SJSA1 (cell line): ENCODE measurements at places on chromosomes 16 and 17. TPM values are rescaled to one million over a fixed set of nuclear protein-coding genes. Genes with fewer than 3 reads are reported as not detected.

- no peaks in the 10 kb centered on the region for H3K36me3 ChIP-seq
- peaks cover 6% of the 10 kb centered on the region for H3K4me1 ChIP-seq
- H3K27me3 ChIP-seq = peaks cover 33% of the 10 kb centered on the region
- no peak for DNase-seq
Measured at GRCh38 chr16:71629278-71630016, 3.5 kb downstream of the MARVELD3 start.

- DNase-seq = no peak
- H3K27ac ChIP-seq = no peak overlapping the region
- H3K4me3 ChIP-seq = no peak overlapping the region
- no peaks in the 10 kb centered on the region for H3K27me3 ChIP-seq
Measured at GRCh38 chr16:87973717-87974116, 22.5 kb downstream of the BANP start.

DNA sequence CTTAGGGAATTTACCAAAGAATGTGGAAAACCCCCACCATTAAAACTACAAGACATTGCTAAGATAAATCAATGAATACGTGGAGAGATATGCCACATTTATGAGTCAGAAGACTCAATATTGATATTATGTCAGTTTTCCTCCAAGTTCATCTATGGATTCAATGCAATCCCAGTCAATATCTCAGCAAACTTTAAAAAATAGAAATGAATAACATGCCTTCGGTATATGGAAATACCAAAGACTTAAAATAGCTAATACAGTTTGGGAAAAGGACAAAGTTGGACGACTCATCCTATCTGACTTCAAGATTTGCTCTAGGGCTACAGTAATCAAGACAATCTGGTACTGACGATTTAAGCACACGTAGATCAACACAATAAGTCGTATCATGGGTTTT, 31.2 kb downstream of the PIK3R5 start:
- no peak for DNase-seq
- H3K4me1 ChIP-seq = peaks cover 9% of the 10 kb centered on the region
- no peaks in the 10 kb centered on the region for H3K27me3 ChIP-seq
- H3K36me3 ChIP-seq = no peaks in the 10 kb centered on the region

GRCh38 chr17:3978421-3979289, 14.4 kb upstream of the ATP2A3 start:
- no peaks in the 10 kb centered on the region for H3K27me3 ChIP-seq
- H3K36me3 ChIP-seq = no peaks in the 10 kb centered on the region
- H3K4me1 ChIP-seq = peaks cover under 1% of the 10 kb centered on the region
- H3K27ac ChIP-seq = no peak overlapping the region
- no peak overlapping the region for H3K4me3 ChIP-seq
- DNase-seq = no peak

The KRTAP1-5 gene
- 0.45 and 2.5 TPM in 2 replicates for total RNA-seq

GRCh38 chr17:42853004-42853403, 2.0 kb downstream of the AOC3 start:
- H3K27me3 ChIP-seq = peaks cover 20% of the 10 kb centered on the region
- no peak overlapping the region for H3K4me3 ChIP-seq
- H3K36me3 ChIP-seq = no peaks in the 10 kb centered on the region
- H3K27ac ChIP-seq = no peak overlapping the region
- H3K4me1 ChIP-seq = no peaks in the 10 kb centered on the region

- H3K4me3 ChIP-seq = no peak overlapping the region
- DNase-seq = no peak
- H3K36me3 ChIP-seq = no peaks in the 10 kb centered on the region
- peaks cover 23% of the 10 kb centered on the region for H3K4me1 ChIP-seq
Measured at GRCh38 chr16:85347213-85347591, 234.9 kb upstream of the CIBAR2 start.

The RUNDC3A gene
- total RNA-seq = not detected in 2 replicates

The MYH11 gene
- total RNA-seq = 0.03 and 0.16 TPM in 2 replicates

The SYNGR3 gene
- 1.8 and 7.3 TPM in 2 replicates for total RNA-seq

DNA sequence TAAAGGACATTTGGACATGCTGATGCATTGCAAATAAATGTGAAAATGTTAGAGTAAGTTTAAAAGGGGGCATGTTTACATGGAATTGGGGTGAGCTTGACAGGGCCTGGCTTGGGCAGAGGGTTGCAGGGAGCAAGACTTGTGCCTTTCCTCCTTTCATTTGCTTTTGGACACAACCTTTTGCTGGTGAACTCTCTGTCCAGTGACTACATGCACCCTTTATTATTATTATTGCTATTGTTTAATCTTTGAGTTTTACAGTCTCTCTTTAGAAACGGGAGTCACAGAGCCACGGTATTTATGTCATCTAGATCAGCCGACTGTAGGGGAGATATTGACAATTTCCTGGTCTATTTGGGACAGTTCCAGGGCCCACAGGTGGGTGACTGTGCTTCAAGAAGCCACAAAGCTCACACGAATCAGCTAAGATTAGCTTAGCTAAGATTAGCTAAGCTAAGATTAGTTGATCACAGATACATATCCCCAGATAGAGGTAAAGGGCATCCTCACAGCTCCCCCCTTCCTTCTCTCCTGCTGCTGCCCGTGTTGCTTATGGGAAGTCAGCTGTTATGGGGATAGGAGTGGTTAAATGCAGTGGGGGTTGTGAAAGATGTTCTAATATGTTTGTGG, 28.9 kb upstream of the ETV4 start:
- peaks cover 23% of the 10 kb centered on the region for H3K4me1 ChIP-seq
- H3K36me3 ChIP-seq = no peaks in the 10 kb centered on the region
- H3K27ac ChIP-seq = no peak overlapping the region

DNA sequence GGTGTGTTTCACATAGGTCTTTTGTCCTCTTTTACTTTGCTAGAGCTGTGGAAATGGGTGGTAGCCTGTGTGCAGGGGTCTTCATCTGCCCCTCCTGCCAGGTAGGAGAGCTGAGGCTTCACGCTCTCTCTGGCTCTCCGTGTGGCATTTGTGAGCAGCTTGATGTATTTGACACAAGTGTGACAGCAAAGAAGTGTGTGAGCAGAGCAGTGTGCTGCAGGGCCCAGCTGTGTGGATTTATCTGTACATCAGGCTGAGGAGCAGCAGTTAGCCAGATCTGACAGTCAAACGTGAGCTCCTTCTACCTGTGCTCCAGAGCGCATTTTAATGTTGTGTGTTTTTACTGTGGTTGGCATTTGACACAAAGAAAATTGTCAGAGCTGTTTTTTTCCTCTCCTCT, 101.8 kb downstream of the FTO start:
- peaks cover 16% of the 10 kb centered on the region for H3K4me1 ChIP-seq
- DNase-seq = no peak
- no peak overlapping the region for H3K4me3 ChIP-seq
- peaks cover 8% of the 10 kb centered on the region for H3K36me3 ChIP-seq
- no peaks in the 10 kb centered on the region for H3K27me3 ChIP-seq
- no peak overlapping the region for H3K27ac ChIP-seq

DNA sequence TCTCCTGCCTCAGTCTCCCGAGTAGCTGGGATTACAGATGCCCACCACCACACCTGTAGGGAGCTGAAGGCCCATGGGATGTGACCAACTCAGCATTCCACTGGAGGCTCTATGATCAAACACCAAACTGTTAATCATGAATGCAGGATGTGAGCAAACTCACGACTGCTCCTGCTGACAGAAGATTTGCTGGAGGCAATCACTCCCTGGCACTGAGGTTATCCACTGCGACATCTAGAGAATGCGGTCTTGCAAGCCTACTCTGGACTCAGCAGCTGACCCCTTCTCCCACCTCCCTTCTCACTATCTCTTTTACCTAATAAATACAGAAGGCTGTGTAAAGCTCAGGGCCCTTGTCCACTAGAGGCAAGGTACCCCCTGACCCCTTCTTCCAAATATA, 4.9 kb downstream of the TEX14 start:
- H3K27me3 ChIP-seq = no peaks in the 10 kb centered on the region
- H3K4me3 ChIP-seq = no peak overlapping the region
- H3K27ac ChIP-seq = no peak overlapping the region
- no peak for DNase-seq
